ENCODE measurements at places on chromosomes 4 and X. TPM values are rescaled to one million over a fixed set of nuclear protein-coding genes. Genes with fewer than 3 reads are reported as not detected.

The LONRF3 gene
- total RNA-seq = 1.3 TPM

DNA sequence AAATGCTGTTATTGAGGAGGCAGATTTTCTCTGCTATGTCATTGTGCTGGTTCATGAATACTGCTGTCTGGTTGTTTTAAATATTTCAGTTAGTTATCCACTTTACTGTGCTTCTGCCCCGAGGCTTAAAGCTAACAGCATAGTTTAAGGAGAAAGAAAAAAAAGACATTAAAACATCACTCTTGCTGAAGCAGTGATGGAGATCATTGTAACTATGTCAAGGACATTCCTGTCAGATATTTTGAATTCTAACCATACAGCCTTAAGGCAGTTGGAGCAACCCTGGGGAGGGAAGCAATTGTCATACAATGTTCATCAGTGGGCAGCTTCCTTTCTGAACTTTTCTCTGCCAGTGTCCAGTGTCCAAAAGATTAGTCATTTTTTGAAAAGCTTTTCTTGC lies 199.0 kb upstream of the DDX53 start:
- DNase-seq = no peak

GRCh38 chr4:101025755-101026154 lies 321.6 kb downstream of the PPP3CA start:
- no peak for DNase-seq

DNA sequence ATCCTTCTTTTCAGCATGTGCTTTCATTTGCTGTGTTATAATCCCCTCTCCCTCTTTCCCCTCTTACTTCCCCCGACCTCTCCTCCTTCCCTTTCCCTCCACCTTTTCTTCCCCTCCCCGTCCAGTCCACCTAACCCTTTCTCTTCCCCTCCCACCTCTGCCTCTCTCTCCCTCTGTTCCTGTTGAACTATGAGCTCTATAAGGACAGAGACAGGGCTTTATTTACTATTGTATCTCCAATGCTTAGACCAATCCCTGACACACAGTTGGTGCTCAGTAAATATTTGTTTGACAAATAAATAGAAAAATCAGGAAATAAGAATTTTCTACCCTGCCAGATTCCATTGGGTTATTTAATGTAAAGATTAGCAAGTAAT lies 60.8 kb downstream of the EGF start:
- DNase-seq = no peak

DNA sequence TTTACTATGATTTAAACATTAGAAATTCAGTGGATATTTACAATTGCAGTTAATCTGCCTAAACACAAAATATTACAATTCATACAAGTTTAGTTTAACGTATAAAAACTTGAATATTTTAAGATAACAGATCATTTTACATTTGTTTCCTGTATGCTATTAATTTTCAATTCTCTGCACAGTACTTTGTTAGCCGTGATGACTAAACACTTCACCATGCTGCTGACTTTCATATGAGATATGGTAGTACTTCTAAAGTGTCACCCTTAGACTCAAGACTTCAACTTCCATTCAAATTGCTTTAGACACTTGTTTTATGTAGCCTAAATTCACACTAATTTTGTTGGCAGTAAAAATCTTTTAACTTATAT lies 1646.4 kb upstream of the ADGRL3 start:
- DNase-seq = no peak

GRCh38 chr4:109389369-109390114 lies 44.1 kb upstream of the SEC24B start:
- no peak for DNase-seq

GRCh38 chrX:134679644-134680043 lies 21.4 kb upstream of the PLAC1 start:
- DNase-seq = no peak

GRCh38 chr4:166989886-166990285 lies 244.4 kb downstream of the SPOCK3 start:
- no peak for DNase-seq

The OTC gene
- not detected for total RNA-seq

DNA sequence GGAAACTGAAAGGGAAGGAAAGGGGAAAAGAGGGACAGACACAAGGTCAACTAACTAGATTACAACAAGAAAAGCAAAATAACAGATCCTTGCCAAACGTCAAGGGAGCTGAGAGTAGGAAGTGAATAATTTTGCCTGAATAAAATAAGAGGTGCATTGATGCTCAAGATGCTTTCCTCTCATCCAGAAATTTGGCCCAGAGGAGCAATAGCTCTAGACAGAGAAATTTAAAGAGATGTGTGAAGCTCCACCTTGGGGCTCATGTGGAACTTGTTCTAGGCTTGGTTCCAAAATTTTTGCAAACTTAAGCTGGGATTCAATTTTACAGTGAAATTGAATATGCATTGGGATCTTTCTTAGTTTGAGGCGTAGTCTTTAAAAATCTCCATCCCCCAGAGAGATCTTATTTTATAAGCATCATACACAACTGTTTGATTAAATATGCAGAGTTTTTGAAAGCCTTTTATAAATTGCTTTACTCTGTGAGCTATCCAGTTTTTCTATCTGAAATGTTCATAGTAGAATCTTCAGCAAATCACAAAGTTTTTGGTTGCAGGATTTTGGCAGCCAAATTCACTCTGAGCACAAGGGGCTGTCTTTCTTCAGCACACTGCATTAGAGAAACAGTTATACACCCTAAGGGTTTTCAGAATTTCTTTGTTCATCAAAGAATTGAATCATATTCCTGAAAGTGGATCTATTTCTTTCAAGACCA lies 1159.5 kb downstream of the ADGRL3 start:
- no peak for DNase-seq

DNA sequence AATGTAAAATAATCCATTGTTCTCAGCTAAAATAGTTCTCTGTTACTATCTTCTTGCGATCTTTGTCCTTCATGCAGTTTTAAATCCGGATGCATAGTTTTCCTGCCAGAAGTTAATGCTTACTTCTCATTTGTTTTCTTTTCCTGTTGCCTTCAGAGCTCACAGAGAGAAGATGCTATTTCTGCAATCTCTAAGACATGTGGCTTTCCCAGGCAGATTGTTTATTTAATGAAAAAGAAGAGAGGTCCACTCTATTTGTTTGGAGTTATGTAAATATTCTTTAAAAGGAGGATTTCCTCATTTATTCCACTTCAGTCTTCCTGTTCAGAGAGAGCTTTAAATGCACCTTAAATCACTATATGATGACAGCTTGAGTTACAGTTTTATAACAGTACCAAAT lies 39.3 kb upstream of the HPGD start:
- DNase-seq = no peak

DNA sequence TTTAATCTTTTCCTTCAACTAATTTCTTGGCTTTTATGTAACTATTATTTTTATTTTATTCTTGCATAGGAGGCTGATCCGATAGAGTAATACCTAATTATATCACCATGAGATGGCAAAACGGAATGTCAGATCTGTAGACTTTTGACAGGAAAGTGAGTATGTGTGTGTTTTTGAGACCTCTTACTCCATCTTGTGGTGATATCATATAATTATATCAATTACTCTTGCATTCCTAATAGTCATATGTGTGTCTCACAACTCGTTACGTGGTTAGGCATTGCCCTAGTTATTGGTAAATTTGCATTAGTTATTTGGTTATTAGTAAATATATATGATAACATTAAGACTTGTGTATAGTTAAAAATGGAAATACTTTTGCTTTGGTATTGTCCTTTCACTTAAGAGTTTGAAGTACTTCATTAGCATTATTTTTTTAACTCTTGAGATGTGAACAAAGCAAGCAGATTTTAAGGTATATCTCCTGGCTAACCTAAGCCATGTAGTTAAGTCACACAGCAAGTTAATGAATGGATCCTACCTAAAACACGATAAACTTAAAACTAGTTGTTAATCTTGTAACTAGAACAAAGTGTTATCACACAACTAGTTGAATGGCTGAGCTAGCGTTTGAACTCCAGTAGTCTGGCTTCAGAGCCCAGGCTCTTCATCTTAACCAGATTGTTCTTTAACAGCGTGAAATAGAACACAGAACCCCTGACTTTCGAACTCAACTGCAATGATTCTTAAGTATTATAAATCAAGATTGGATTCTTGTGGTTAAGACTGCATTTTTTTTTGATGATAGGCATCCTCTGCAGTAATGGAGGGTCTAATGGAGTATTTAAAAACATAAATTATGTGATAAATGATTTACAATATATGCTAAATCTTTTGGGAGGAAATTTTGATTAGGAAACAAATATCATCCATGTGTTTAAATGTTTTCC lies 67.1 kb downstream of the PGRMC2 start:
- no peak for DNase-seq

GRCh38 chr4:76758996-76759395 lies 138.9 kb downstream of the SOWAHB start:
- DNase-seq = no peak

GRCh38 chr4:109113521-109113920 lies 188.9 kb downstream of the COL25A1 start:
- no peak for DNase-seq

The MAGEA9B gene
- not detected for total RNA-seq

GRCh38 chr4:141387299-141387698 lies 166.6 kb downstream of the ZNF330 start:
- no peak for DNase-seq

DNA sequence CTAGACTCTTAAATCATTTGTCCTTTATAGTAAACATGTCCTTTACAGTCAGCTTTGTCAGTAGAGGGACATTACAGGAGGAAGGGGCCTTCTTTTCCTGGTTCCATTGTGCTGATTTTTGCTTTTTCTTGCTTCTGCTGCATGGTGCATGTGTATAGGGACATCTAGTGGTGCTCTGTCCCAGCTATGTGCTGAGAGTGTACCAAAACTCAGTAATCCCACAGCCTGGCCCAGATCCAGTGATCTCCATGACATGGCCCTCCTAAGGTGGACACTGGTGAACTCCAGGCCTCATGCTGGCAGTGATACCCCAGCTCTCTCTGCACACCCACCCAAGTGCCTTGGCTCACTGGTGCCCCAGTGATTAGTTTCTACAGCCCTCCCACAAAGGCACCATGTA lies 45.2 kb downstream of the MAGEB17 start:
- no peak for DNase-seq

The NHS gene
- not detected for total RNA-seq

DNA sequence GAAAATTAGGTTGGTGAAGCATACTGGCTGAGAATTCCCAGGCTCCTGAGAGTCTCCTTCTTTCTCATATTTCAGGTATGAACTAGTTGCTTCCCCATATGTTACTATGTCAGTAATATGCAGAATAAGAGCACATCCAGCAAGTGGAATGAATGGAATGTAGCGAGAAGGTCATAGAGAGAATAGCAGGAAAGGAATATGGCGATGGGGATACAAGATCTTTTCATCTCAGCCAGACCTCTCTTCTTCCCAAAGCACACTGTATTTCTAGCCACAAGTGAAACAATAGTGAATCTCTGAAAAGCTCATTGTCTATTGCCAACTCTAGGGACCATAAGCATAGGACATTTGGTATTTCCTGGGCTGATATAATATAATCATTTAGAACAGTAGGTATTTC lies 54.6 kb upstream of the MMAA start:
- no peak for DNase-seq

The FAM114A1 gene
- 4.5 TPM for total RNA-seq

DNA sequence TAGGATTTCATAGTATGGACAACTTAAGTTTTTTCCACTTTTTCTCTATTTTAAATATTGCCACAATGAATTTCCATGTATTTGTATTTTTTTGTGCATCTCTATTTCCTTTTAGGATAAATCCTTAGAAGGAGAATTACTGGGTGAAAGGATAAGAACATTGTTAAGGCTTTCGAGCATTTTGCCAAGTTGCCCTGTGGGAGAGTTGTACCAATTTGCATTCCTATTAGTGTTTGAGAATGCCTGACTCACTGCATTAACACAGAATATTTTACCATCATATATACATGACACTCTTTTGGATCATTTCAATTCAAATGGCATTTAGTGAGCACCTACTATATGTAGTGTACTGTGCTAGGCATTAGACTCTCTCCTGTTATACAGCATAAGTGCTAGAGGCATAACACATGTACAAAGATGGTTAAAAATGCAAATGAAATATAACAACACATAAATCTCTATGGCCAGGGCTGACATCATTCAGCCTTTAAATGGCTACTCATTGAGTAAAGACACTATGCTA lies 57.0 kb downstream of the PLAC1 start:
- no peak for DNase-seq

The PCDH11X gene
- not detected for total RNA-seq

DNA sequence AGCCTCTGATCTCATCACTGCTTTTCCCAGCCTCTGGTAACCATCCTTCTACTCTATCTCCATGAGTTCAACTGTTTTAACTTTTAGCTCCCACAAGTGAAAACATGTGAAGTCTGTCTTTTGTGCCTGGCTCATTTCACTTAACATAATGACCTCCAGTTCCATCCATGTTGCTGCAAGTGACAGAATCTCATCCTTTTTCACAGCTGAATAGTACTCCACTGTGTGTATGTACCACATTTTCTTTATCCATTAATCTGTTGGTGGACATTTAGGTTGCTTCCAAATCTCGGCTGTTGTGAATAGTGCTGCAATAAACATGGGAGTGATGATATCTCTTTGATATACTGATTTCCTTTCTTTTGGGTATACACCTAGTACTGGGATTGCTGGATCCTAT lies 109.5 kb downstream of the FRYL start:
- no peak for DNase-seq

The ARMCX2 gene
- 8.3 TPM for total RNA-seq

- DNase-seq = no peak
Measured at GRCh38 chr4:45317276-45317675, 590.9 kb upstream of the GNPDA2 start.

GRCh38 chr4:40915318-40916217 lies 165.8 kb downstream of the NSUN7 start:
- no peak for DNase-seq
